Esophagus squamous epithelium (tissue), 5 donors: ENCODE measurements at places on chromosomes 7 and 10. TPM values are rescaled to one million over a fixed set of nuclear protein-coding genes. Genes with fewer than 3 reads are reported as not detected.

DNA sequence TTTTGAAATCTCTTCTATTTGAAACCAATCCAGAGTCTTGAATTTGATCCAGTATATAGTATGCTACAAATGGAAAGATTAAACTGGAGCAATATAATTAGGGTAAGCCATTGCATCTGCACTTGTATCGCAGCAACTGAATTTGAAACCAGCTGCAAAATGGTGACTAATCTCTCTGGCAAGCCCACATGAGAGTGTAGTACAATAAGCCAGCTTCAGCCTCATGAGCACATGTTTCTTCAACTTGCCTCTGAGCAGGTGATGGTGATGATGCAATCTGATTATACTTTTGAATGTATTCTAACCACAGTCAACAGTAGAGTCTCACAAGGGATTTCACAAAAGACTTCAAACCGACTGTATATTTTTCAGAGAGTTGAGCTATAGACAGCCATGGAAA is 829 bp upstream of the RPA3 start:
- DNase-seq = no peak

DNA sequence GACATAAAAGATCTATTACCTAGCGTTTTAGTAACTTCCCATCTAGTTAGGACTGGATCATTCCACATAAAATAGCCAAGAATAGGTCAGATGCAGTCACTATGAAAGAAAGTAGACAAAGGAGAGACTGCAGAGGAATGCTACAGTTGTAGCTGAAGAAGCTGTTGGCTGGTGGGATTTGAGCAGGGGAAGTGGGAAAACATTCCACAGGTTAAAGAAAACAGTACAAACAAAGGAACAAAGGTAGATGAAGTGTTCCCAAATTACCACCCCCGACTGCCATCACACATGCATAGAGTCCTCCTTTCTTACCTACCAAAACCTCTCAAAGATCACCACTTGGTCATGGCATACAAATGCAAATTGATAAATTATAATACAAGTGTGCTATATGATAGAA is 41.8 kb downstream of the DLD start:
- DNase-seq = no peak

DNA sequence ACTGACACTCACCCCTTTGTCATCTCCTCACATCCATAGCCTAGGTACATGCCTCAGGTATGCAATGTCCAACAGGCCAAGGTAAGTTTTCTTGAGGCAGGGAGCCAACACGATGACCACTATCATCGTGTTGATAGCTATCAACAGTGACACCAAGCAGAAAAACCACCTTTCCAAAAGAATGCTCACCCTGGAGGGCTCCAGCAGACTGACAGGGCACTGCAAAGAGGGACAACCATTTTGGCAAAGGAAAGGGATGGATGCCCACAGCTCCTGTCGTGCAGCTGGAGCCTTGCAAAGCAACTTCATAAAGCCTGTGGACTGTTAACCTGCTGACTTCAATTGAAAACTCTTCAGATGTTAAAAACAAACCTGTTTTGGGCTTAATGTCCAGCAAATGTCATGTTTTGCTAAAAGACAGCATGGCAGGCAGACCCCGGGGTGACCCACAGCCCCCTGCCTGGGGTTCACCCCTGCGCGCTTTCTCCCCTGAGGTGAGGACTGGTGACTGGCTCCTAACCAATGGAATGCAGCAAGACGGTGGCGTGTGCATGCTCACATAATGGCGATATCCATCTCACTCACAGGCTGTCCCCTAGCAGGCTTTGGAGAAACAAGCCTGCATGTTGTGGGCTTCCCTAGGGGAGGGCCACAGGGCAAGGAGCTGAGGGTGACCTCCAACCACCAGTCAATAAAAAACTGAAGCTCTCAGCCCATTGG is 293.8 kb downstream of the TCERG1L start:
- DNase-seq = no peak

GRCh38 chr7:33760834-33761233 is 144.5 kb upstream of the BMPER start:
- no peak for DNase-seq

- no peak for DNase-seq
These were observed 77.5 kb upstream of the HABP2 start for GRCh38 chr10:113475381-113475807.

Gene TFEC
- total RNA-seq = 1.6 TPM

Gene FAM25A
- 57.1 TPM for total RNA-seq

Gene CALY
- total RNA-seq = not detected

Gene TMEM196
- not detected for total RNA-seq
